Activated CD4-positive, alpha-beta T cell treated with anti-CD3 and anti-CD28 coated beads, Interleukin-2, amount 50 U/mL, for 4 hours (primary cell): ENCODE measurements at places on chromosomes 16 and 17.

GRCh38 chr17:36730857-36731490 lies 129.6 kb downstream of the MRM1 start:
- no peak for DNase-seq

DNA sequence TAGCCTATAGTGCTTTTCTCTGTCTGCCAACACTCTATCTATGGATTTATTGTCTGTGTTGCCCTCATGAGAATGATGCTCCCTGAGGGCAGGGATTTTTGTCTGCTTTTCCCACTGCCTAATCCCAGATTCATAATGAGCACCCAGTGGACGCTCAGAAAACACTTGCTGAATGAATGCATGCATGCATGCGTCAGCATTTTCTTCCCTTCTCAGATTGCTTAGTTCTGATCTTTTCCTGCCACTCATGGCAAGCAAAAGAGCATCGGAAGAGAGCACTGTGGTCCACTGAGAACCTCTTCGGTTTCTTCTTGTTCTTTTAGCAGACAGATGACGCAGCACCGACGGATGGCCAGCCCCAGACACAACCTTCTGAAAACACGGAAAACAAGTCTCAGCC lies 246.8 kb downstream of the RBFOX1 start:
- no peak for DNase-seq

DNA sequence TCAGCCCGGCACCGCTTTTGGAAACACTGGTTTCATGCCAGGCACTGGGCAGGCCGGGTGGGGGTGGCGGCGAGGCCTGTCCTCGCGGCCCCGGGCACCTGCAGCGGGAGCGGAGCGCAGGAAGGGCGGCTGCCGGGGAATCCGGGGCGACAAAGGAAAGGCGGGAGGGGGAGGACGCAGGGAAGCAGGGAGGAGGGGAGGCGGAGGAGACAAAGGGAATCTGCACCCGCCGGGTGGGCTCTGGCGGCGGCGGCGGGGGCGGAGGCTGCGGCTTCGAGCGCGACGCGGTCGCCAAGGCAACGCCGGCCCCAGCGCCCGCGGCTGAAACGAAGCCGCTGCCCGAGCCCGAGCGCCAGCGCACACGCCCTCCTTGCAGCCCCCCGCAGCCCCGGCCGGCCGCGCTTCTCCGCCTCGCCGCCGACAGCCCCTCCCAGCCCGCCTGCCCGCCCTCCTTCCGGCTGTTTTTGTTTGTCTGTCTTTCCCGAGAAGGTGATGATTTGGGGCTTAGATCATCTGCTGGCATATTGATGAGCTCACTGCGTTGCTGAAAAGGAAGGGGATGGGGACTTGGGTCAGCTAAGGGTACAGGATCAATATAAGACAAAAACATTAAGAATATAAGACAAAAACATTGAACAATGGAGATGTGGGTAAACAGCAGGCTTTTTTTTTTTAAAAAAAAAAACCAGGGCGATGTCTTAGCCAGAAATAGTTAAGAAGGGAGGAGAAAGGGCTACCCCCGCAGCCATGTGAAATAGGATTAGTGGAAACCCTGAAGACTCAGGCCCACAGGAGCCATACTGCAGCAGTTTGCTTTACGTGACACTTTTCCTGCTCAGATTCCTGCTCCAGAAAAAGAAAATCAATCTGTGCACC lies 32.7 kb downstream of the CDK5R1 start:
- peak; percentile 68 for DNase-seq

- DNase-seq = peak; percentile 35
These were observed 137.2 kb upstream of the RPH3AL start for GRCh38 chr17:489758-490329.

GRCh38 chr17:28599311-28600184 lies 723 bp upstream of the SPAG5 start:
- peak; percentile 67 for DNase-seq

- DNase-seq = no peak
These were observed 3.1 kb upstream of the MRPS34 start for GRCh38 chr16:1775846-1776671.

DNA sequence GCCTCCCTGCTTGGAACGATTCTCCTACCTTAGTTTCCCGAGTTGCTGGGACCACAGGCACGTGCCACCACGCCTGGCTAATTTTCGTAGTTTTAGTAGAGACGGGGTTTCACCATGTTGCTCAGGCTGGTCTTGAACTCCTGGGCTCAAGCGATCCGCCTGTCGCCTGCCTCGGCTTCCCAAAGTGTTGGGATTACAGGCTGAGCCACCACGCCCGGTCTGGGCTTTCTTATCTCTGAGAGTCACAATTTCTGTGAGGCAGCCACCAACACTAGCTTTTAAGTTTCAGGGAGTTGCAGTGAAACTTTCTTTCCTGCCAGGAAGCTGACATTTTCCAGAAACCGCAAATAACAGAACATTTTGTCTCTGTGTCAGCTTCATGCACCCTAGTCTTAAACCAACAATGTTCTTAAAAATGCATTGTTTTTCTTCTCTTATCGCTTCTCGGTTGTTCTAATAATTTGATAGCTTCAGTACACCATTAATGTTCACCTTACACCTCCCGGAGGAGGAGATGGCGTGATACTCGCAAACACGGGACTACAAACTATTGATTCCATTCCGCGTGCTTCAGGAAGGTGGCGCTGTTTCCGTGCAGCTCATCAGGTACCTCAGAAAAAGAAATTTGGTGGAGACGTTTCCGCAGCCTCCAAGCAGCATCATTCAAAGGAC lies 7.4 kb upstream of the DHRS7B start:
- peak; percentile 67 for DNase-seq
